ENCODE measurements at places on chromosomes 2 and 18.

- peak; percentile 68 for DNase-seq
Observed at GRCh38 chr2:70132244-70133126, 45.2 kb downstream of the PCBP1 start.

DNA sequence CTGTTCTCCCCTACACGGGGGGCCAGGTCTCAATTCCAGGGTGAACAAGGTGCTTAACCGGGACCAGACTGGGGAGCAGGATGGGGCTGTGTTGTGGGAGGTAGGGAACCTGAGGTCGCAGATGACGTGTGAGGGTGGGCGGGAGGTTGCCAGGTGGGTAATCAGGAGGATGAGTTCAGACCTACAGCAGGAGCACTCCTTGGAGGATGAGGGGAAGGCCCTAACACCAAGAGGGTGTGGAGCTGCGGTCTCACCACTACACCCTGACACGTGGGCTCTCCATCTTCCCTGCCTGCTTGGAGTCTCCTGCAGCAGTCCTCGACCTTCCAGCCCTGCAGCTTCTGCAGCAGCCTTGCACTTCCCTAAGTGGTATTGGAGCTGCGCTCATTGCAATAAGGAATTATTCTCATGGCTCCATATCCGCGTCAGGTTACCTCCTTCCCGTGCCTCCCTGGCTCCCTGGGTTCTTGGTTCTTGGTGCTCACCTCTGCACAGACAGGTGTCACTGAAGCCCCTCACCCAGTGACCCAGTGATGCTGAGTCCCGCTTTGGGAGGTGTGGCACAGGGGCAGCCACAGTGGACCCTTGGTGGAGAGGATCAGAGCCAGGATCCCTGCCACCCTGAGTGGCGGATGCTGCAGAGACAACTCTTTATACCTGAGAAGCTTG is 15.5 kb downstream of the SH3BP4 start:
- no peak for DNase-seq

GRCh38 chr2:16639431-16639830 is 26.2 kb downstream of the CYRIA start:
- DNase-seq: no peak

GRCh38 chr2:171889333-171889732 is 4.7 kb downstream of the SLC25A12 start:
- no peak for DNase-seq

- no peak for DNase-seq
Observed at GRCh38 chr2:17557596-17557995, 17.1 kb downstream of the VSNL1 start.

- peak; percentile 73 for DNase-seq
Observed at GRCh38 chr2:191710411-191710900, 32.5 kb downstream of the NABP1 start.

DNA sequence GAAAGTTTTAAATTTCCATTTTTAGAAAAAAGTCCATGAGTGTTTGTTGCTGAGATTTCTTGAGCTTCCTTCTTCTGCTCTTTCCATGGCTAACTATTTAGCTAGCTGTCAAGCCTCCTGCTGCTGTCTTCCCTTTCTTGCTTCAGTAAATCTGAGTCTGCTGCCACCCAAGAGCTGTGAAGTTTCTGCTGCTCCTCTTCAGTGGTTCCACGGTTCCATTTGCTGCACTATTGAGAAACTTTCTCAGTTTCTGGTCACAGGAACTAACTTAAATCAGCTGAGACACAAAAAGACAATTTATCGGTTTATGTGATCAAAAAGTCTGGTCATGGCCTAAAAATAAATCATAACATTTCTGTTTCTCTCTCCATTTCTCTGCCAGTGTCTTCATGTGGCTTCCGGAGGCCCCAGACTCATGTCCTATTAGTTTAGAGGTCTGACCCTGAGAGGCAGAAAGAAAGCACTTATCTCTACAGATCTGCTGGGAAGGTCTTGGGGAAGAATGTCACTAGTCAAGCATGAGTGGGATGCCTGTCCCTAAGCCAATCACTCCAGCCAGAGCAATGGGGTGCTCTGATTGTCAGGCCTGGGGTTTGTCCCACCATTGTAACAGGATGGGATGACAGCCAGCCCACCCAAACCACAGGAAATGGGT is 73.0 kb upstream of the ARL4C start:
- DNase-seq: no peak

- no peak for DNase-seq
Observed at GRCh38 chr2:73385123-73385503, 523 bp upstream of the ALMS1 start.

- DNase-seq: no peak
Observed at GRCh38 chr2:134140251-134140661, 113.6 kb upstream of the MGAT5 start.

DNA sequence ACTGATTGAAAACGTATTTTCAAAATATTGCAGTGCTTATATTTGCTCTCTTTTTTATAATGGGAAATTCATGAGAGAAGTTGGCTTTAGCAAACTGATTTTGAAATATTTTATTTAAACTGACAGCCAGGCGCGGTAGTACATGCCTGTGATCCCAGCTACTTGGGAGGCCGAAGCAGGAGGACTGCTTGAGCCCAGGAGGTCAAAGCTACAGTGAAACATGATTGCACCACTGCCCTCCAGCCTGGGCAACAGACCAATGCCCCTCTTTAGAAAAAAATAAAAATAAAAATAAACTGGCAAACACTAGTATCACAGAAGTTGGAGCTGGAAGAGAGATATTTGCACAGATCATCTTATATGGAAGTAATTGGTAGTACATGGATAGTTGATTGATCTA is 20.7 kb downstream of the ZBTB7C start:
- no peak for DNase-seq

- DNase-seq: no peak
Observed at GRCh38 chr18:62611453-62612288, 88.8 kb downstream of the ZCCHC2 start.

DNA sequence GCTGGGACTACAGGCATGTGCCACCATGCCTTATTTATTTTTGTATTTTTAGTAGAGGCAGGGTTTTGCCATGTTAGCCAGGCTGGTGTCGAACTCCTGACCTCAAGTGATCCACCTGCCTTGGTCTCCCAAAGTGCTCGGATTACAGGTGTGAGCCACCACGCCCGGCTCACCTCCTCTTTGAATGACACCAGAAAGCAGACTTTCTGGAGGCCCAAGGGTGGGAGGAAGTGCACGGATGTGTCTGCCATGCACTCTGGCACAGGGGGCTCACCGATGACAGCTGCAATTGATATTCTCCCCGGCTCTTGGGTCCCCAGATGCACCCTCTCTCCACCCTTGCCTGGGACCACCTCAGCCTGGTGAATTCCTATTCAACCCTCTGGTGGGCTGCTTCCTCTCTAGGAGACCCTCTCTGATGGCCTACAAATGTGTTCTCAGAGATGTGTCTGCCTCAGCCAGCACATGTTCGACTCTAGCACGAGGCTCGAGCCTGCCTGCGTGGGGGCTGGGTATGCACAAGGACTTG is 87.3 kb downstream of the SEPTIN10 start:
- no peak for DNase-seq

- peak; percentile 21 for DNase-seq
Observed at GRCh38 chr2:55865096-55865835, 58.3 kb downstream of the EFEMP1 start.

DNA sequence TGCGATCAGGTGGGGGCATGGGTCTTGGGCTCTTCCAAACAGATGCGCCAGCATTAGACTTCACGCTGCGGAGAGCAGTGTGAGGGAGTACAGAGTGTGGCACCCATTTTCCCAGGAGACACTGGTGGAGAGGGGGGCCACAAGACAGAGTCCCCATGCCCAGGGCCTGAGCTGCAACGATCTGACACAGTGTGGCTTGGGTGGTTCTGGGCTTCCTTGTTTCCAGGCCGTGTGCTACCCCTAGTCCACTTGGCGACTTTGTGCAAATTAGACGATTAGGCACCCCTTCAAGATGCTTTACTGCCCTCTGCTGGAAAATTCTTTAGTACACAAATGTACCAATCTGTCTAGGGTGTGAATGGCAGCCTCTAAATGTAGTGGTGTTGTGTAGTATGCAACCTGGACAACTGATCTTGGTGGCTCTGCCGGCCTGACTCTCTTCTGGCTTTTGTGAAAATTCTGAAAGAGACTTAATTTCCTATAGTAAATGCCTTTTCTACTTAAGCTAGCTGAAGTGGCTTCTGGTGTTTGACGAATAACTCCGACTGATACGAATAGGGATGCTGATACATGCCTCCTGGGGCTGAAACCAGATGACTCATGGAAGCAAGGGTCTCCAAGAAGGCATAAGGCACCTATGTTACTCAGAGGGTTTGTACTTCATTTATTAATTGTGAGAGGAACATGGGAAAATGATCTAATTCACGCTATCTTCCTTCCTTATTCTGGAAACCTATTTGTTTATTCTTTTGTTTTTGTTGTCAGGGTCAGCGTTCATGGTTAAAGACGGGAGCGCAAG is 92.3 kb upstream of the SMAD2 start:
- DNase-seq: peak; percentile 69

DNA sequence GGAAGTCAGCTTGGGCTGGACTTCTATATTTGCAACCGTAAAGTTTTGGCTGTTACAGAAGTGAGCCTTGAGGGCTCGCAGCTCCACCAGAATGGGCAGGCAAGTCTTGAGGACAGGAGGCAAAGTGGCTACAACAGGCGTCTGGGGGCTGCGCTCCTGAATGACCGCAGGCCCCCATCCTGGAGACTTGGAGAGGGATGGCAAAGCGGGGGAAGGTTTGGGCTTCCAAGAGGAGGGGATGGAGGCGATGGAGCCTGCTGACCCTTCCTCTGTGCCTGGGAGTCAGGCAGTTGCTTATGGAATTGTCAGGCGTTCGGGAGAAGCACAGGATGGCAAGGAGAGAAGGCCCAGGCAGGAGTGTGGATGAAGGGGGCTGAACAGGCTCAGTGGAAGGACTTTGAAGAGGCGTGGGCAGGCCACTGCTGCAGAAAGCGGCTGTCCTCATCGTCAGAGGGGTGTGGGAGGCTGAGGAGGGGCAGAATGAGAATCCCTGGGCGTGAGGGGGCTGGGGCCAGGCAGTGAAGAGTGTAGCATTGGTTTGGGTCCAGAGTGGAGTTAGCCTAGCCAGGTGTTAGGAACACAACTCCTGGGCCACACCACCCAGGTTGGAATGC is 72.3 kb downstream of the INHBB start:
- no peak for DNase-seq

DNA sequence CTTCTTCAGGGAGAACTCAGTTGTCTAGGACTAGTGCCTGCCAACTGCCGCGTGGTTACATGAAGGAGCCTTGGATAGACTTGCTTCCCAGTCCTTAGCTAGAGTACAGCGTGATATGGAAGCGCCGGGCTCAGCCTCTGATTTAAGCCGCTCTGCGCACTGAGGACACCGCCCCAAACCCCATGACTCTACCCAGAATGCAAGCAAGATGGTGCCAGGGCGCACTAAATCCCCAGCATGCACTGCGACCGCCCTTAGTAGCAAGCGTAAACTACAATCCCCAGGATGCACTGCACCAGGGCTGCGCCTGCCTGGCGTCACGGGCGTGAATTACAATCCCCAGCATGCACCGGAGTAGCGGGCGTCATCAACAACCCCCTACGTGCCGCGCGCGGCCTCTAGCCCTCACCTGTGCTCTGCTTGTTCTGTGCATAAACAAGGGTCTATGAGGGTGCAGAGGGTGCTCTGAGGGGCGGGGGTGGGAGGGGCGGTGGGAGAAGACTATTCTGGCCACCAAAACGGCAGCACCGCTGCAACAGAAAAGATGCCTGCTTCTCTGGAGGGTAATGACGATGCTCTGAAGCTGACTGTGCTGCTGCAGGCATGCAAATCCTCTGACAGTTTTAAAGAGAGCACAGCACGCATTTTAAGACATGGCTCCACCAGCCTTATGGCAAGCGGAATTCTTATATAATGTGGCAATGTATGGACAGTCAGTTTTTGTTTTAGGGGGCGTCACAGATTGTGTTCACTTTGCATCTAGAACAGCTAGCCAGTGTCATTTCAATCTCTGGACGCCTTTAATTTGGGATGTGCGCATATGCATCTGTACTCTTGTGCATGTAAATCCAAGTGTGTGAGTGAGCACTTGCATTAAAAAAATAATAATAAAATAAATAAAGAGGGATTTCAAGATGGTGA is 282.5 kb upstream of the MYT1L start:
- DNase-seq: peak; percentile 16

GRCh38 chr2:216633616-216634369 is 573 bp downstream of the IGFBP2 start:
- no peak for DNase-seq

DNA sequence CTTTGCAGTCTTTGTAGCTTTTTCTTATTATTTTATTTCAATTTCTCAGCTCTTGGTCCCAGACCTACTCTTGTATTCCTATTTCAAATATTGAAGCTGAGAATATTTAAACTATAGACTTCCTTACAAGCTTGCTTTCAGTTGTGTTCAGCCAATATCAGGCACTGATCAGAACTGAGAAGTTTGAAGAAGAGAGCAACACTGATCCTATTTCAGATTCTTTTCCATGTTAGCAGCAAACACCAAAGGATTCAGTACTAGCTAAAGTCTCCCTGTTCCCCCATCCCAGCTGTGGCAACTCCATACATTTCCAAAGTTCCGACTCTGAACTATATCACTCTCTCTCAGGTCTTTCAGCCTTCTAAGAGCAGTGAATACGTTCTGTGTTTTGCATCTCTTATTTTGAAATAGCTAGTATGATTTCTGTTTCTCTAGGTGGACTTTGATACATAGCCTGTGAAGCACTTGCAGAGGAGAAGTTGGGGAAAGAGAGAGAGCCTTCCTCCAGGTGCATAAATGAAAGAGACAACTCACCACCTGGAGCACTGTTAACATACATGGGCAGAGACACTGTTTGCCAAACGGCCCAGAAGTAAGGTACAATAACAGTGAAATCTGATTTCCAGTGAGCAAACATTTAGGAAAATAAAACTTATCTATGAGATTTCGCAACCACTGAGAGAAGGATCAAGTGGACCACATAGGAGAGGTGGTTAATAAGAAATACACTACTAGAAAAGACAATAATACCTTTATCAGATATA is 135.0 kb upstream of the ZNF804A start:
- no peak for DNase-seq

DNA sequence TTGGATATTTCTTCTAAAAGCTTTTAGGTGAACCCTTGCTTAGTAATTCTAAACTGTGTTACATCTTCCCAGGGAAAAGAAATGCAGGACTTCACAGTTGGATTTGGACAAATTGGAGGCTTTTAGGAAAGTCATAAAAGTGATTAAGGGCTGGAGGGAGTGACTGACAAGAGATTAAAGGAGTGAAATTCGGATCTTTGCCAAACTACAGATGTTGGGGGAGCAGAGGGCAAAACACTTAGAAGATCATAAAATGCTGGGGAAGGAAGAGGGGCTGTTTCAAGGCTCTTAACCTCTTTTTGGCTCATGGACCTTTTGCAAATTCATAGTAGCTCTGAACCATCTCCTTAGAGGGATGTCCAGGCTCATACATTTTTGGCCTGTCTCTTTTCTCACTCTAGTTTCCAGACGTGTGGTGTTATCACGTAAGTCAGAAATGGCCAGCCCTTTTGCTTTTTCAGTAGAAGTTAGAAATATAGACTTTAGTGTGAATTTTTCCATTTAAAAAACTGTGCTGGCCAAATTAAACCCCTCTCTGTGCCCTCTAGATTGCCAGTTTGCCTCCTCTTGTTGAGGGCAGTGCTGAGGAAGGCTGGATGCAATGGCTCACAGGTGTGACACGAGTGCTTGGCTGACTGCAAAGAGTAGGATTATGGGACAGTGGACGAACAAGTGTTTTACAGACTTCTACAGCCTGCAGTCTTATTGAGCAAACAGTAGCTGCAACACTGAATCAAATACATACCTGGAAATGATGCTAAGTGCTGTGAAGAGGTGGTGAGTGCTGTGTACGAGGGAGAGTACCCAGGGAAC is 109.9 kb downstream of the LYPD6B start:
- DNase-seq: no peak
